Pancreas (tissue), 10 donors: ENCODE measurements at places on chromosomes 4 and X. TPM values are rescaled to one million over a fixed set of nuclear protein-coding genes. Genes with fewer than 3 reads are reported as not detected.

- no peak for DNase-seq
- no peaks in the 10 kb centered on the region for H3K36me3 ChIP-seq
These were observed 2.9 kb downstream of the IL9R start for GRCh38 chrX:156000361-156000926.

DNA sequence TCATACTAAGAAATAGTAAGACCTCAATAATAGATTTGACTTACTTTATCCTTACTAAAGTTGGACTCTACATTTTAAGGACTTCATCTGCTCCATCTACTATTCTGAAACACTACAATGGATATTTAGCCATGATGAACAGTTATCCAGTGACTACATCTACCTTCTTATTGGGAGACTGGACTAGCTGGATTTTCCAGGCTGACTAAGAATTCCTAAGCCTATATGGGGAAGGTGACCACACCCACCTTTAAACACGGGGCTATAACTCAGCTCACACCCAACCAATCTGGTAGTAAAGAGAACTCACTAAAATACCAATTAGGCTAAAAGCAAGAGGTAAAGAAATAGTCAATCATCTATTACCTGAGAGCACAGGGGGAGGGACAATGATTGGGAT lies 1438.4 kb downstream of the TECRL start:
- H3K27ac ChIP-seq = no peak overlapping the region
- no peaks in the 10 kb centered on the region for H3K36me3 ChIP-seq
- no peak for DNase-seq
- no peaks in the 10 kb centered on the region for H3K4me1 ChIP-seq

GRCh38 chr4:175871774-175872405 lies 59.8 kb upstream of the GPM6A start:
- H3K4me3 ChIP-seq = no peak overlapping the region
- DNase-seq = no peak

DNA sequence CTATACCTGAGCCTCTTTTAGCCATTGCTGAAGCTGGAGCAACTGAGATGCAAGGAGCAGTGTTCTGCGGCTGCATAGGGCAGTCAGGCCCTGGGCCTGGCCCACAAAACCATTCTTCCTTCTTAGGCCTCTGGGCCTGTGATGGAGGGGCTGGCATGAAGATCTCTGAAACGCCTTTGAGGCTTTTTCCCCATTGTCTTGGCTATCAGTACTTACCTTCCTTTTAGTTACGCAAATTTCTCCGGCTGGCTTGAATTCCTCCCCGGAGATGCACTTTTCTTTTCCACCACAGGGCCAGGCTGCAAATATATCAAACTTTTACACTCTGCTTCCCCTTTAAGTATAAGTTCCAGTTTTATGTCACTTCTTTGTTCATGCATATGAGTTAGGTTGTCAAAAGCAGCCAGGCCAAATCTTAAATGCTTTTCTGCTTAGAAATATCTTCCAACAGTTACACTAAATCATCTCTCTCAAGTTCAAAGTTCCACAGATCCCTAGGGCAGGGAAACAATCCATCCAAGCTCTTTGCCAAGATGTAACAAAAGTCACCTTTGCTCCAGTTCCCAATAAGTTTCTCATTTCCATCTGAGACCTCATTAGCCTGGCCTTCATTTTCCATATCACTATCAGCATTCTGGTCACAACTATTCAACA lies 194.4 kb upstream of the PCDH7 start:
- H3K27ac ChIP-seq = no peak overlapping the region
- no peak for DNase-seq
- no peaks in the 10 kb centered on the region for H3K27me3 ChIP-seq
- no peaks in the 10 kb centered on the region for H3K36me3 ChIP-seq
- no peaks in the 10 kb centered on the region for H3K4me1 ChIP-seq

- peaks cover 17% of the 10 kb centered on the region for H3K4me1 ChIP-seq
- no peak overlapping the region for H3K27ac ChIP-seq
- H3K36me3 ChIP-seq = no peaks in the 10 kb centered on the region
- no peaks in the 10 kb centered on the region for H3K27me3 ChIP-seq
These were observed 40.9 kb downstream of the WDFY3 start for GRCh38 chr4:84925558-84925957.

- H3K36me3 ChIP-seq = no peaks in the 10 kb centered on the region
- peak overlapping the region; percentile 77 for H3K27ac ChIP-seq
- H3K4me3 ChIP-seq = peak overlapping the region; percentile 87
- no peaks in the 10 kb centered on the region for H3K4me1 ChIP-seq
These were observed 29.0 kb downstream of the ERVMER34-1 start for GRCh38 chr4:52721968-52722815.

- no peaks in the 10 kb centered on the region for H3K36me3 ChIP-seq
- H3K27ac ChIP-seq = no peak overlapping the region
- H3K4me1 ChIP-seq = no peaks in the 10 kb centered on the region
- no peak overlapping the region for H3K4me3 ChIP-seq
- H3K27me3 ChIP-seq = no peaks in the 10 kb centered on the region
These were observed 271.9 kb downstream of the PABPC4L start for GRCh38 chr4:133929531-133930239.

DNA sequence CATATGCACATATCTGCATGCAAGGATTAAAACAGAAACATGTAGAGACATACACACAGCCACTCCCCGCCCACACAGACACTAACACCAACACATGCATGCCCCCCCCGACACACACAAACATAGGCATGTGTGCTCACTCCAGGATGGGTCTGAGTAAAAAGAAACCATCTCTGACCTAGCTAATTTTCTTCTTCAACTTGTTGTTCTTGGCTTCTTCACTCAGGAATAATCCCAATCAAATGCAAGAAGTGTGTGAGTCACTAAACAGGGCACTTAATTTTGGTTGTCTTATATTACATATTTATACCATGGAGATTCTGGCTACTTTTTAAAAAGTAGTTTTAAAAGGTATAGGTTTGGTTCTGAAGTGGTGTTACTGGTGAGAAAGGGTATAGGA lies 28.3 kb downstream of the ENOX2 start:
- H3K4me3 ChIP-seq = no peak overlapping the region
- no peak for DNase-seq
- H3K4me1 ChIP-seq = no peaks in the 10 kb centered on the region
- no peaks in the 10 kb centered on the region for H3K36me3 ChIP-seq
- no peak overlapping the region for H3K27ac ChIP-seq

- H3K4me1 ChIP-seq = peaks cover 3% of the 10 kb centered on the region
- no peaks in the 10 kb centered on the region for H3K36me3 ChIP-seq
- H3K27me3 ChIP-seq = no peaks in the 10 kb centered on the region
- no peak overlapping the region for H3K4me3 ChIP-seq
These were observed 1.2 kb upstream of the QDPR start for GRCh38 chr4:17512973-17513665.

DNA sequence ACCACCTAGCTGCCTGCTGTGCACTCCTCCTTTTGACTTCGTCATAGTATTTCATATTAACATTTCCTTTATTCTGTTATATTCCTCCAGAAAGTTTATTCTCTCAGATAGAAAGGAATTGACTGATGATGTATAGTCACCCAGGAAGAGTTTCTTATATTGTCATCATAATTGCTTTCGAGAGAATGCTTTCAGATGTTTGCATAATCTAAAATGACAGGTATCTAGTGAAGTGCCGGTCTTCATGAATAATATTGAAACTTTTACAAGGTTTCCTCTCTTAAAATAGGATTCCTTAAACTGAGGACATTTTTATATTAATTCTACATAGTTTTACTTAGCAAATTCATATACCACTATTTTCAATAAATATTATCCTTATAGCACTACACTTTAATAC lies 10.1 kb downstream of the SEC24D start:
- H3K4me1 ChIP-seq = peaks cover 37% of the 10 kb centered on the region
- no peaks in the 10 kb centered on the region for H3K36me3 ChIP-seq
- peak overlapping the region; percentile 68 for H3K27ac ChIP-seq
- DNase-seq = no peak
- no peaks in the 10 kb centered on the region for H3K27me3 ChIP-seq

GRCh38 chr4:56575820-56576429 lies 70.3 kb downstream of the ARL9 start:
- no peaks in the 10 kb centered on the region for H3K36me3 ChIP-seq
- no peak for DNase-seq
- no peak overlapping the region for H3K4me3 ChIP-seq

- peaks cover 3% of the 10 kb centered on the region for H3K27me3 ChIP-seq
- H3K27ac ChIP-seq = no peak overlapping the region
- H3K4me1 ChIP-seq = peaks cover 7% of the 10 kb centered on the region
These were observed 52.7 kb upstream of the BCOR start for GRCh38 chrX:40150503-40150902.

DNA sequence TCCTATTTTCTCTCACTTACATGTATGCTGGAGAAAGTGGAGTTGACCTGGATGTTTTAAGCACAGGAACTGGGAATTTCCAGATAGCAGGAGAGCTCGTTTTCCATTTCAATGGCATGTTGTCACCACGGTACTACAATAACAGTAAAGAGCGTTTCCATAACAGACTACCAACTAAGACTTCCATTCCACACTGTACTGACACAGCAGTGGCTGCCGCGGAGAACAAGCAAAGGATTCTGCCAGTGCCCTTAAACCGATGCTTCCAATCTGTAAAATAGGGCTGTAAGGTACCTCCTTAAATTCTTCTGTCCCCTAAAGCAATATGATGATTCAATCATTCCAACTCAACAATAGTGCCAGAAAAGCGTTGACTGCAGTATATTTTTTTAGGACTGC lies 143.9 kb downstream of the KLHL13 start:
- H3K27me3 ChIP-seq = no peaks in the 10 kb centered on the region
- no peaks in the 10 kb centered on the region for H3K4me1 ChIP-seq
- H3K4me3 ChIP-seq = no peak overlapping the region
- no peak for DNase-seq
- no peak overlapping the region for H3K27ac ChIP-seq
- no peaks in the 10 kb centered on the region for H3K36me3 ChIP-seq

- no peaks in the 10 kb centered on the region for H3K36me3 ChIP-seq
These were observed 51.5 kb upstream of the TRIM2 start for GRCh38 chr4:153152501-153153338.

DNA sequence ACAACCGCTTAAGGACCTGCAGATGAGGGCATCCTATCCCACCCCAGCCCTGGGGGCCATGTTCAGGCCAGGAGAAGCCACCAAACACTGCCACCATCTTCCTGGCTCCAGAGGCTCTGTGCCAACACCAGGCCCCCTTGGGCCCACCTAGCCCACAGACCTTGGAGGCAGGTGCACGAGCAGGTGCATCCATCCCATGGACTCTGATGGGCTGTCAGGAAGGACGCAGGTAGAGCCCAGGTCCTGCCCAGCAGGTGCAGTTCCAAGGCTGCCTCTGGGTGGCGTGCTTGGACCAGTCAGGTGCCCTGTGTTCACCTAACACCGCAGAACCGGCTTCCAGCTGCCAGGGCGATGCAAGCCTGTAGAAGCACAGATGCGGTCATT lies 22.8 kb upstream of the PDE6B start:
- H3K27me3 ChIP-seq = no peaks in the 10 kb centered on the region
- H3K4me3 ChIP-seq = no peak overlapping the region
- H3K36me3 ChIP-seq = no peaks in the 10 kb centered on the region
- no peaks in the 10 kb centered on the region for H3K4me1 ChIP-seq

Gene CXCL9
- total RNA-seq = 0.05 TPM

Gene PRSS12
- 7.4 TPM for total RNA-seq

Gene RAB40A
- total RNA-seq = 0.06 TPM

Gene ATP8A1
- 12.5 TPM for total RNA-seq

Gene RAI2
- total RNA-seq = 6.8 TPM

Gene SCML1
- total RNA-seq = 4.6 TPM
